ENCODE measurements at places on chromosomes 5 and 9.

DNA sequence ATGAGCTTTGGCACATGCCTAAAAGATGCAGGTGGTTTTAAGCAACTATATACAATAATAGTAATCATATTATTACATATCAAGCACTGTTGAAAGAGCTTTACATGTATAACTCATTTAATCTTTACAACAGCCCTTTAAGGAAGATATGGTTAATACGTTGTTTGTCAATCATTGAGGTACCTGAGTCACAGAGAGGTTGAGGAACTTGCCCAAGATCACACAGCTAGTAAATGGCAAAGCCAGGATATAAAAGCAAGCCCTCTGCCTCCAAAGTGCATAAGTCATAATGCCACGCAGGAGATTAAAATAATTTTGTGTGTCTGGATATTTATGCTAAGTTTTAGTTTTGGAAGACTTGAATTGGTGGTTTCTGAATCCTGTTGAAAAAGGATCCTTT lies 90.2 kb downstream of the DAPK1 start:
- H3K4me1 ChIP-seq = peaks cover 26% of the 10 kb centered on the region
- H3K27ac ChIP-seq = no peak overlapping the region
- no peaks in the 10 kb centered on the region for H3K27me3 ChIP-seq
- DNase-seq = no peak

GRCh38 chr9:104774831-104775573 lies 11.1 kb downstream of the NIPSNAP3B start:
- no peak for DNase-seq
- H3K4me3 ChIP-seq = no peak overlapping the region
- no peaks in the 10 kb centered on the region for H3K27me3 ChIP-seq
- no peaks in the 10 kb centered on the region for H3K36me3 ChIP-seq
- H3K4me1 ChIP-seq = no peaks in the 10 kb centered on the region
- no peak overlapping the region for H3K27ac ChIP-seq

GRCh38 chr5:92518318-92518904 lies 1062.6 kb downstream of the NR2F1-AS1 start:
- H3K4me3 ChIP-seq = no peak overlapping the region
- DNase-seq = no peak
- H3K27ac ChIP-seq = no peak overlapping the region
- H3K27me3 ChIP-seq = no peaks in the 10 kb centered on the region

DNA sequence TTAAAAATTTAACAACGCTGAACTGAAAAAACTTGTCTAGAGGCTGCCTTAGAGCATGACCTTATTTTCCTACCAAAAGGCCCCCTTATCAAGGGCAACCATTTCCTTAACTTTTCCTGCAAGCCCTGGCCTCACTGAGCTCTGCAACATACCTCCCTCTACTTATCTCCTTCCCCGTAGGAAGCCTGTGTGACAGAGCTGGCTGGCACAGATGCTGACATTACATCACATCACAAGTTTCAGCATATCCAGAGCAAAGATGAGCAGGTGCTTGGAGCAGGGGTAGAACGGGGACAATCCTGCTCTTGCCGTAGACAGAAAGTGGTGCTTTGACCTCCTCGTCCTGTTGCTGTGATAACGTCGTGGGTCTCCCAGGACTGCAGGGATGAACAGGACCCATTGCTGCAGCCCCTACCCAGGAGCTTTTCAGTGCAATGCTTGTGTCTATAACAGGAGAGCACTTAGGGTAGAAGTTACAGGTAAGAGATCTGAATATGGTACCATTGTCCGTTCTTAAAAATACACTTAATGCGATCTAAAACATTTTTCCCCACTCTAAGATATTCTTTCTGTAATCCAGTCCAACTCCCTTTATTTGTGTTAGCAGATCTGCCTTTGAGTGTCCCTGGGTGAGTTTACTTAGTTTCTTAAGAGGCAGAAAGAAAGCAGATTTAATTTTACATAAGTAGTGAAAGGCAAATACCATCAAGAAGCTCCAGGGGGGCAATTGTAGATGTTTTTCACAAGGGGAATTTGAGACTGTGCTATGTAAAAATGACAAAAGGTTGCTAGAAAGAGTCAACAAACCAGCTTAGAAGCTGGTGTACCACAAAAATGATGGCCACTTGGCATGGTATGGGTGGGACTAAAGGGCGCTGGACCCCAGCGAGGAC lies 101.9 kb upstream of the EFNA5 start:
- H3K27me3 ChIP-seq = no peaks in the 10 kb centered on the region
- H3K4me1 ChIP-seq = peaks cover 72% of the 10 kb centered on the region
- peak overlapping the region; percentile 83 for H3K27ac ChIP-seq
- no peak overlapping the region for H3K4me3 ChIP-seq

DNA sequence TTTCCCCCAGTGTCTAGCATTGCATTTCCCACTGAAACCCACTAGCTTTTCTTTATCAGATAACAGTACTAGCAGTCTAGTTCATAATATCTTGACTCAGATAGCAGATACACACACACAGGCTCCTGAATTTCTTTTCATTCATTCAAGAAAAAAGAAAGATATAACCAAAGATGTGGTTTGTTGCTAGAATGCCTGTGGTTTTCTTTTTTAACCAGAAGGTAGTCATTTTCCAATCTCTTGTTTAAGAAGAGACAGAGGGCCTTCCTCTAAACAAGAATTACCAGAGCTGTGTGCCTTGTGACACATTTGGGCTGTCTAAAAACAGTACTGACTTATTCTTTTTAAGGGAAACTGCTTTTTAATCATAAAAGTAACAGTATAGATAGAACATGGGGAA lies 167.3 kb downstream of the PJA2 start:
- no peak overlapping the region for H3K27ac ChIP-seq
- H3K4me1 ChIP-seq = no peaks in the 10 kb centered on the region
- no peak overlapping the region for H3K4me3 ChIP-seq

GRCh38 chr5:168366116-168366515 lies 74.7 kb downstream of the WWC1 start:
- no peaks in the 10 kb centered on the region for H3K27me3 ChIP-seq
- H3K4me1 ChIP-seq = peaks cover 19% of the 10 kb centered on the region
- H3K4me3 ChIP-seq = no peak overlapping the region
- H3K27ac ChIP-seq = no peak overlapping the region
- no peak for DNase-seq

GRCh38 chr9:80560976-80561375 lies 989.2 kb downstream of the TLE4 start:
- no peaks in the 10 kb centered on the region for H3K27me3 ChIP-seq
- DNase-seq = no peak
- no peak overlapping the region for H3K27ac ChIP-seq
- no peaks in the 10 kb centered on the region for H3K36me3 ChIP-seq

- H3K4me3 ChIP-seq = no peak overlapping the region
- DNase-seq = no peak
Measured at GRCh38 chr5:81020478-81021167, 60.5 kb downstream of the RASGRF2 start.

GRCh38 chr5:134053314-134053839 lies 48.6 kb upstream of the VDAC1 start:
- no peak for DNase-seq
- no peak overlapping the region for H3K4me3 ChIP-seq
- peaks cover 27% of the 10 kb centered on the region for H3K4me1 ChIP-seq
- H3K36me3 ChIP-seq = no peaks in the 10 kb centered on the region

DNA sequence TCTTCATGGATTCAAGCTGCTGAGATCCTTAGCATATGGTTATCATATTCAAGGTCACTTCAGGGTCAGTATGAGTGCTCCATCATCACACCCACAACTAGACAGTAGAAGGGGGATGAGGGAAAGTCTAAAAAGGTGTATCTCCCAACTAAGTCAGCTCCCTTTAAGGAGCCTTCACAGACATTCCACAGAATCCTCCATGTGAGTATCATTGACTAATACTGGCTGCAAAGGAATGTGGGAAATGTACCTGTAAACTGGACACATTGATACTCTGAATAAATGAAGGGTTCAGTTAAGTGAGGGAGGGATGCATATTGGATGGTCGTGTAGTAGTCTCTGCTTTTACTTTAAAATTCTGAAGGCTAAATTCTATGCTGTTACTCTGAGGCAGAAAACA lies 330.7 kb downstream of the LRRC70 start:
- H3K4me3 ChIP-seq = no peak overlapping the region
- no peak for DNase-seq
- no peak overlapping the region for H3K27ac ChIP-seq

DNA sequence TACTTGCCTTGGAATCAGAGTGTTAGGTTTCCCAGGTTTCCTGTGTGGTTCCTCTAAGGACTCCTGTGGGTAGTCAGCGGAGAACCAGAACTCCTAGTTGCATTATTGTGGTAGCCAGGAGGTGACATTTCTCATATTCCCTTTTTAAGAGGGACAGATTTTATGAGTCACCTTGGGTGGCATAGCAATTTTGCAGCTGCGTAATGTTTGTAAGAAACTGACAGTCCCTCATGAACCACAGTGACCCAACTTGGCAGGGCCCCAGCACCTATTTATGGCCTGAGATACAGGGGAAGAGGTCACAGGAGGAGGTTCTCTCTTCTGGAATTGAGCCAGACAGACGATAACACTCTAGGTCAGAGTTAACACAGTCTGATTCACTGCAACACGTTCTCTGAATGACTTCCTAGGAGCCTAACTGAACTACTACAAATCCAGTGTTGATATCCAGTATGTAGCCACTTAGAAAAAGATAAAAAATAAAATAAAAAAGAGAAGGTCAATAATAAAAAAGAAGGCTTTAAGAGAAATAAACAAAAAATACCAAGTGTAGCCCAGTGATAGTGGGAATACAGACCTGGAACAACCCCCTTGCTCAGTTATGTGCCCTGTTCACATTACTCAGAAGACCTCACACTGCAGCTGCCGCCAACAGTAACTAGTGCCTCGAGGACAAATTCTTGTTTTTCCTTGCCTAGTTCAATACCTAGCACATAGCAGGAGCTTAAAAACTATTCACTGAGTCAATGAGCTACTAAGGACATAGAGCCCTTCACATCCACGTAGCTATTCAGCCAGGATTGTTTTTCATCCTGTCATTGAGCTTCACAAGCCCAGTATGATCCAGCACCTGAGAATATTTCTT lies 50.7 kb upstream of the VLDLR start:
- H3K4me1 ChIP-seq = no peaks in the 10 kb centered on the region
- H3K27me3 ChIP-seq = no peaks in the 10 kb centered on the region
- peak overlapping the region; percentile 23 for H3K27ac ChIP-seq
- DNase-seq = no peak

DNA sequence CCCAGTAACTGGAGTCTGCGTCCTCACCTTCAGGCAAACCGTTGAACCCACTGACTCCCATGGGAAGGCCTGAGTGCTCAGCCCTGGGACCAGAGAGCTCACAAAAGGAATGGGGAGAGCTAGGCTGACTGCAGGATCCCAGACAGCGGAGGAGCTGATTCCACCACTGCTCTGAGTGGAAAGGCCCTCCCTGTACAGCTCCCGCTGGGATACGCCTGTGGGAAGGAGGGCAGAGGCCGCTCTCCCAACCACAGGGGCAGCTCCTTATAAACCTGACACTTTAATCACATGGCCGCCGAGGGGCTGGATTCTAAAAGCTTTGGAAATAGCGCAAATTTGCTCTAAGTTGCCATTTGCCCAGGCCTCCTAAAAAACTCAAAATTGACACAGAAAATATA lies 37.1 kb downstream of the DBH start:
- no peaks in the 10 kb centered on the region for H3K36me3 ChIP-seq
- no peaks in the 10 kb centered on the region for H3K27me3 ChIP-seq
- H3K4me1 ChIP-seq = peaks cover 9% of the 10 kb centered on the region

GRCh38 chr5:134459010-134459403 lies 47.3 kb upstream of the CDKN2AIPNL start:
- peaks cover 3% of the 10 kb centered on the region for H3K27me3 ChIP-seq
- no peak for DNase-seq
- no peaks in the 10 kb centered on the region for H3K4me1 ChIP-seq
- H3K4me3 ChIP-seq = no peak overlapping the region

DNA sequence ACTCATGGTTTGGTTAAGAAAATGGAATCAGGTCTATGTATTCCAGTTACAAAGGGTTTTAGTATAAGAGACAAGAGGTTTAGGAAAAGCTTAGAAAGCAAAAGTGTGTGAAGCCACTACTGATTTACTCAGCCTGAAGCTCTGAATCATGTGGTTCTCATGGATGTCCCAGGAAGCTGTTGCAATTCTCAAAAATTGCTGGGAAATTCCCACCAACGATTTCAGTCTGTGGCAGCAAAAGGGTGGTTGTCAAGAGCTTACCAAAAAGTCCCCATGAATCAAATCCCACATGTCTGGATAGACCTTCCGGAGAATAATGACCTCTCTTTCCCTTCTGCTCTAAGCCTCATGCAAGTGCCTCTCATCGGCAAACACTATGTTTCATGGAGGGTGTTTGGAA lies 929.9 kb downstream of the TLE4 start:
- H3K4me3 ChIP-seq = no peak overlapping the region
- no peak for DNase-seq
- no peaks in the 10 kb centered on the region for H3K36me3 ChIP-seq
- H3K4me1 ChIP-seq = peaks cover 36% of the 10 kb centered on the region
- no peak overlapping the region for H3K27ac ChIP-seq

DNA sequence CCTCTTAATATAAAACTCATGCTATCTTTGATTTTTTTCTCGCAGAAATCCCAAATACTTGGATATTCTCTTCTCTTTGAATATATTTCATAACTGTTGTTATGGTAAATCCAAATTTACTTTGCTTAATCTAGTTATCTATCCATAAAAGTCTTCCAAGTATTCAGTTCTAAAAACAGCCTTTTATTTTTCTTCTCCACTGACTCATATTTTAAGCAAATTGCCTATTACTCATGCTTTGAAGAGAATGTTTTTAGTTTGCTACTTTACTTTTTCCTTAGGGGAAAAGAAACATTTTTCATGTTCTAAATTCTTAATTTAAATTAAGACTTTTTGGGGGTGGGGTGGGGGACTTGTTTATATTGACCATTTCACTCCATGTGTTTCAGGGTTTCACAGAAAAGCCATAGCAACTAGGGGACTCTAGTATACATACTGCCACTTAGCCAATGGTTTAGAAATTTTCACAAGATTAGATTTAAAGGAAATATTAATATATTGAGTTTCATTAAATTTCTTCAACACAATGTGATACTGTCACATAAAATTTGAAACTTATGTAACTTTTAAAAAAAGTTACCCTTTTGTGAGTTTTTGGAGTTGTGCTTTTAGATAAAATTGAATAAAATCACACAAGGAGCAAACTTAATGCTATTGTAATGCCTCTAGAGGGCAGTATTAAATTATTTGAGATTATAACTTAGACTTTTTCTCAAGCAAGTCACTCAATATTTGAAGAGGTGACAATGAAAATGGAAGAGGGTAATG lies 545.8 kb upstream of the ARRDC3 start:
- H3K27ac ChIP-seq = no peak overlapping the region
- H3K4me1 ChIP-seq = peaks cover 5% of the 10 kb centered on the region
- peaks cover 6% of the 10 kb centered on the region for H3K36me3 ChIP-seq

Measured in neural crest cell (in vitro differentiated cells).